ENCODE measurements at places on chromosomes 1 and 21.

- no peak for DNase-seq
These were observed 102.0 kb downstream of the ERG start for GRCh38 chr21:38396325-38396724.

DNA sequence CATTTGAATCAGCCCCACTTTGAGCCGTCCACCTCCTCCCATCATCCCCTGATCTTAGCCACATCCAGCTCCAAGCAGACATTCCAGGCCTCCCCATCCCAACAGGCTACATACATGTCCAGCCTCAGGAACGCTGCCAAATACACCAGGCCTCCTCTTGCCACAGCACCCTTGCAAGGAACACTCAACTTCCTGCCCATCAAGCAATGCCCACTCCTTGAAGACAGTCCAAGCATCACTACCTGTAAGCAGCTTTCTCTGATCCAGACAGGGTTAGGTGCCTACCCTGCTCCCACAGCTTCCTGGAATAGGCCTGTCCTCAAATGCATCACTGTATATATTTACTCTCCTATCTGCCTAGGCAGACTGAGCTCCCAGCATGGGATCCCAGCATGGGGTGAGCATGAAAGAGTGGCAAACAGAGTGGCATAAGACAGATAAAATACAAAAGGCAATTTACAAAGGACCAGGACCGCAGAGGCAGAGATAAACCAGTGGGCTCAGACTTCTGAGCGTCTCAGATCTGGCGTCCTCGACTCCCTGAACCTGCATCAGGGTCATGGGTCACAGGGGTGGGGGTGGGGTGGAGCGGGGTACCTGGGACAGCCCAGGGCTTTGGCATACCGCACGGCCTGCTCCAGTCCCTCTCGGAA is 816 bp downstream of the HYI start:
- DNase-seq = no peak

- no peak for DNase-seq
These were observed 24.2 kb upstream of the CTBS start for GRCh38 chr1:84598418-84598817.

GRCh38 chr1:19452221-19452663 is 33.1 kb downstream of the CAPZB start:
- no peak for DNase-seq

GRCh38 chr1:37513795-37514349 is 694 bp downstream of the MEAF6 start:
- no peak for DNase-seq

DNA sequence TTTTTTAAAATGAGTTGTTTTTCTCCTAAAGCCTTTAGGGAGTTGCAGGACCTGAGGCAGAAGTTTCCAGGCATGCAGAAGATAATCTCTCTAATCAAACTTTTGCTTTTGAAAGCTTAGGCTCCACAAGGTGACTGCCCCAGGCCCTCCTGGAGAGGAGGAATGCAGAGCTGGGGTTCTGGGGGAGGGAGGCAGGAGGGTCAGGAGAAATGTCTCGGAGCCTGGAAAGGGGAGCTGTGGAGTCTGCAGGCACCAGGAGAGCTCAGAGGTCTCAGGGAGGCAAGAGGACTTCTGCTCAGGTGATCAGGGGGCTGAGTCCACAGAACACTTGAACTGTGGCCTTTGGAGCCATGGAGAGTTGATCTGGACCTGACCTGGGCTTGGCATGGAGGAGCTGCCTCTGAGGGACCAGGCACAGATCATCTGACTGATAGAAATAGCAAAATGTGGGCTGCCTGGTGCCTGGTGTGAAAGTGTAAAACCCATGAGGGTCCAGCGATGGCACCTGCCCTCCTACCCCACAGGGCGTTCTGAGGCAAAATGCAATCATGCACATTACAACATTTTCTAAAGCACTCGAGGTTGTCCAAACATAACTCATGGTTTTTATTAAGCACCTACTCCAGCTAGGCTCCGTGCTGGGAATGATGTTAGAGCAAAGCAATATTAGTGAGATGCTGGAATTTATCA is 10.0 kb upstream of the ABCG1 start:
- DNase-seq = no peak

DNA sequence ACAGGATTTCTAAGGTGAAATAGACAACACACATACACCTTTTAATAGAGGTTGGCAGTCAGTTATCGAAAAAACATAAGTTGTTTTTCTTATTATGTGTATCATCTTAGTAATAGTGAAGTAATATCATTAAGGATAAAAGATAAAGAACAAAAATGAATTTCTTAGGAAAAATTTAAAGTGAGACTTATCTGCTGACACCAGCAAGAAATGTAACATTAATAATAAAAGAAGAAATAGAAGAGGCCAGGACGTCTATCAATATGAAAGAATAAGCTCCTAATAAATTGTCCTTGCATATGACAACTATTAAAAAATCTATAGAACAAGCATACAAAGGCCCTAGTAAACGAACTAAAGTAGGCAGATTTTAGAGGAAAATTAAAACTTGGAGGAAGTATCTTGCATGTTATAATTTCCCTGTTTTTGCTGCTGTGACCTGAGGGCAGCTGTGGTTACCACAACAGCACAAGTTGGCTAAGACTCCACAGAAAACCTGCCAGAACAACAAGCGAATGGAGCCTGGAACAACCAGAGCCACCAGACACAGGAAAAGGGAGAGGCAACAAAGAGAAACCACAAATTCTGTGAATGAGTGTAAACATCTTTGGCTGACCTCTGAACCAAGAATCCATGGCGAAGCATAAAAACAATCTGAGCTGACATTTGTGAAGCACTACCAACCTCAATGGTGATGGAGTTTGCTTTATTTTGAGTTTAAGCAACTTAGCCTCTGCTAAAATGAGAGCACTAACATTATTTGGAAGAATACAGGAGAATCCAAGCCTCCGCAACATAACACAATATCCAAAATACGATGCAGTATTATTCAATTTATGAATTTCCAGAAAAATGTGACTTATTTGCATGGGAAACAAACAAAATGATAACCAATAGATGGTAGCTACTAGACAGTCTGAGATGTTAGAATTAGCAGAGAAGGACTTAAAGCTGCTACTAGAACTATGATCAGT is 207.5 kb downstream of the KCNT2 start:
- no peak for DNase-seq

- DNase-seq = no peak
These were observed 26.1 kb downstream of the MAN1C1 start for GRCh38 chr1:25642574-25643108.

GRCh38 chr1:43522776-43523480 is 7.8 kb upstream of the PTPRF start:
- peak; percentile 92 for DNase-seq
